ENCODE measurements at places on chromosomes 3 and 15.

DNA sequence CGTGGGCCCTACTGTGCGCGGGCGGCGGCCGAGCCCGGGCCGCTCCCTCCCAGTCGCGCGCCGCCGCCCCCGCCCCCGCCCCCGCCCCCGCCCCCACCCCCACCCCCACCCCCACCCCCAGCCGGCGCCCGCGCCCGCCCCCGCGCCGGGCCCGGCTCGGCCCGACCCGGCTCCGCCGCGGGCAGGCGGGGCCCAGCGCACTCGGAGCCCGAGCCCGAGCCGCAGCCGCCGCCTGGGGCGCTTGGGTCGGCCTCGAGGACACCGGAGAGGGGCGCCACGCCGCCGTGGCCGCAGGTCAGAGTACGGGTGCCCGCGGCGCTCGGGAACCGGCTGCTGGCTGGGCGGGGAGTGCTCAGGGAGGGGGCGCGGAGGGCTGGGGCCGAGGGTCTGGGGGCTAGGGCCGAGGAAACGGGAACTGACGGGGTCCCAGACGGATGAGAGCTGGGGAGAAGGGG, 1.1 kb upstream of the PPARG start:
- no peak for DNase-seq

DNA sequence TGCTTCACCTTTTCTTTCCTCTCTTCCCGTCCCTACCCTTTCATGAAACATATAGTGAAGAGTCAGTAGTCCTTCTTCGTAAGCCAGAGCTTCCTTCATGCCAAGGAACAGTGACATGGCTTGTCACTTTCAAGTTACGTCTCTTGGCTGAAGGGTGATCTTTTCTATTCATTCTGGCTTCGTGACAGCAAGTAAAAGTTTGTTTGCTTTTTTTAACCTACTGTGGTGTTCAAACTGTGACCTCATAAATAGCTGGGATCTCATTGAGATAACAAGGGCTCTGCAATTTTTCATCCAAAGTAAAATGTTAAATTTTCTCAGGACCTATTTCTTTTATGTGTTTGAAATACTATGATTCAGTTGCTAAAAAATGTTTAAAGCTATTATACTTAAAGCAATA, 10.5 kb downstream of the CDIN1 start:
- DNase-seq = peak; percentile 67

DNA sequence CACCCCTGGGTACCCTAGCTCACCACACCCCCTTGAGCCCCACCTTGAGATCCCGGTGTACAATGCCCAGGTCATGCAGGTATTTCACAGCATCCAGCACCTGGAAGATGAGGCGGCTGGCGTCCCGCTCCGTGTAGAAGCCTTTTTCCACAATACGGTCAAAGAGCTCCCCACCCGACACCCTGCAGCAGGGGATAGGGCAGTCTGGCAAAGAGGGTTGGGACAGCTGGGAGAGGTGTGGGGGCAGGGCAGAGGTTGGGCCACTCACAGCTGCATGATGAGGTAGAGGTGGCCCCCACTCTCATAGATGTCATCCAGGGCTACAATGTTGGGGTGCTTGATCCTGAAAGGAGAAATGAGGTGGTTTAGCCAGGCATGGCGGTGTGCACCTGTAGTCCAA, 6.9 kb downstream of the CAMK1 start:
- no peak for DNase-seq

- no peak for DNase-seq
These were observed 3.5 kb downstream of the RLBP1 start for GRCh38 chr15:89217686-89218376.

DNA sequence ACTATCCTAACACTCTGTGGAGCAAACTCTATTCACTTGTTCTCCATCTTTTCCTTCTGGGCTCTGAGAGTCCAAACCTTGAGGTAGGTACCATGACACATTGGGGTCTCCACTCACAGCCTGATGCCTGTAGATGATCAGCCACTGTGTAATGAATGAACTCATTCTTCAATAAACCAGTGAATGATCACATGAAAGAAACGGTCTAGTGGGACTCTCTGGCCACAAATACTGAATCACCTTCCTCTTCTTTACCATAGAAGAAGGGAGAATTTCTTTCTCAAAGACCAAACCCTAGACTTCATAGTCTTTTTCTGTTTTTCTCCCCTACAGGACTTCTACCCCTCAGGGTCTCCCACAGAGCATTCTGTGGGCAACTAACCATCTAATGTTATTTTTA, 20.5 kb upstream of the ABHD2 start:
- DNase-seq = peak; percentile 81

- DNase-seq = no peak
These were observed 27.4 kb upstream of the FOXB1 start for GRCh38 chr15:59976480-59977271.

DNA sequence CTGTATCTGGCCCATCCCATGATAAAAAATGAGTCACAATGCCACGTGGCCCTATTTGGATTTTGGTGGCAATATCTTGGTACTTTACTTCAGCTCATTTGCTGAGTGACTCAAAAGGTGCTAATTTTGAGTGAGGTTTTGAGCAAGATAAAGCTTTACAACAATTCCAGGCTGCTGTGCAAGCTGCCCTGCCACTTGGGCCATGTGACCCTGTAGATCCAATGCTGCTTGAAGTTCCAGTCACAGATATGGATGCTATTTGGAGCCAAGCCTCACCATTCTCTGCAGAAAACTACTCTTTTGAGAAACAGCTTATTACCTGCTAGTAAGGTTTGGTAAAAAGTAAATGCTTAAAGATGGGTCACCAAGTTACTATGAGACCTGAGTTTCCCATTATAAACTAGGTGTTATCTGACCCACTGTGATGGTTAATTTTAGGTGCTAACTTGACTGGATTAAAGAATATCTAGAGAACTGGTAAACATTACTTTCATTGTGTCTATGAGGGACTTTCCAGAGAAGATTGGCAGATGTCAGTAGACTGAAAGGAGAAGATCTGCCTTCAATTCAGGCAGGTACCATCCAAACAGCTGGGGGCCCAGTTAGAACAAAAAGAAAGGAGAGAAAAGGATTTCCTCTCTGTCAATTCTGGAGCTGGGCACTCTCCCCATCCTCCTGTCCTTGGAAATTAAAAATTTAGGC, 1083.9 kb downstream of the DIPK2A start:
- DNase-seq = no peak

- DNase-seq = peak; percentile 83
These were observed 80.2 kb downstream of the LPP start for GRCh38 chr3:188234132-188234531.

DNA sequence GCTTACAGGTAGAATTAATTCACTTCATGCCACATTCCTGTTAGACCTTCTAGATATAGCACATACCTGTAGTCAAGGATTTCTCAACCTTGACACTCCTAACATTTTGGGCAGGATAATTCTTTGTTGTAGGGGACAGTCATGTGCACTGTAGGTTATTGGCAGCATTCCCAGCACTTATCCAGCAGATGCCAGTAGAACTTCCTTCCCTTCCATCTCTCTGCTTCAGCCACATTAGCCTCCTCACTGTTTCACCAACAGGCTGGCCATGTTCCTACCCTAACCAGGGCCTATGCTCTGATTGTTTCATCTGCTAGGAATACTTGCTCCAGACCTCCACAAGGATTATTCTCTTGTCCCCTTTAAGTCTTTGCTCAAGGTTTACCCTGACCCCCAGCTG, 68.0 kb upstream of the STAC start:
- no peak for DNase-seq

- DNase-seq = no peak
These were observed 637.1 kb upstream of the CCDC54 start for GRCh38 chr3:106740116-106740515.

- no peak for DNase-seq
These were observed 50.2 kb upstream of the LRRC58 start for GRCh38 chr3:120399372-120399771.

GRCh38 chr3:184339001-184339400, 1.6 kb downstream of the FAM131A start:
- no peak for DNase-seq

DNA sequence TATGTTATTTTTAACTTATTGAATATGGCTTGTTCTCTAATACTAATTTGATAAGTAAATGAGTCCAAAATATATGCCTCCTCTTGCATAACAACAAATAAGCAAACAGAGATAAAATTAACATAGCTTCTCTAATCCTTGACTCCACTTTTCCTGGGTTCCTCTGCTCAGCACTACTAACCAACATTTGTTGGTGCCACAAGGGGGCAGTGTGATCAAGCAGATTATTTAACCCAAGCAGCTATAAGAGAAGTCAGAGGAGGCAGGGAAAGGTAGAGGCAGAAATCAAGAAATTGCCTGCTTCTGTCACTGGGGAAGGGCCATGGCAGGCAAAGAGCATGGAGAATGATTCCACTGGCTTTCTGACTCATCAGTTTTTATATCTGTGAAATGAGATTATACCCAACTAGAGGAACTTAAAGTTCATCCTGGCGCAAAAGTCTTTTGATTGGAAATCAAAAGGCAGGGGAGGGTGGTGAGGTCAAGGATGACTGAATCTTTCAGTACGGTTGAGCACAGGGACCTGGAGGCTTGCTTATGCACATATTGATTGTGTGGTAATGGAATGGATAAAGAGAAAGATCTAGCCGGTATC, 152.2 kb downstream of the IGSF11 start:
- DNase-seq = peak; percentile 23

- DNase-seq = no peak
These were observed 355.0 kb upstream of the SEMA6D start for GRCh38 chr15:47362118-47362905.

DNA sequence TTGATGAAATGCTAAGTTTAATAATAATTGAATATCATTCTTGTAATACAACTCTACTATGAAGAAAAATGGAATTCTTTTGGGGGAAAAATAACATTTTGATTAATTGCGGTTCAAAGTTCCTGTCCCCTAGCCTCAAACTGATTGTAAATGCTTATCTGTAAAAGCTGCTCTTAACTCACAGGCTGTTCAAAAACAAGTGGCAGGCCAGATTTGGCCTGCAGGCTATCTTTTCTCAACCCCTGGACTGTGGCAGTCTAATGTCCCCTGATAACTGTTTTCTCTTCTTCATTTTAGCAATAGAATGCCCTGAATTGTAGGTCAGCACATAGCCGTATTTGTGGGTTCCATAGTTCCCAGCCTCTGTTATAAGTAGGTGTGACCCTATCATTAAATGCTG, 23.5 kb upstream of the SAMMSON start:
- DNase-seq = no peak

GRCh38 chr3:105473521-105474223, 107.0 kb downstream of the ALCAM start:
- peak; percentile 99 for DNase-seq

DNA sequence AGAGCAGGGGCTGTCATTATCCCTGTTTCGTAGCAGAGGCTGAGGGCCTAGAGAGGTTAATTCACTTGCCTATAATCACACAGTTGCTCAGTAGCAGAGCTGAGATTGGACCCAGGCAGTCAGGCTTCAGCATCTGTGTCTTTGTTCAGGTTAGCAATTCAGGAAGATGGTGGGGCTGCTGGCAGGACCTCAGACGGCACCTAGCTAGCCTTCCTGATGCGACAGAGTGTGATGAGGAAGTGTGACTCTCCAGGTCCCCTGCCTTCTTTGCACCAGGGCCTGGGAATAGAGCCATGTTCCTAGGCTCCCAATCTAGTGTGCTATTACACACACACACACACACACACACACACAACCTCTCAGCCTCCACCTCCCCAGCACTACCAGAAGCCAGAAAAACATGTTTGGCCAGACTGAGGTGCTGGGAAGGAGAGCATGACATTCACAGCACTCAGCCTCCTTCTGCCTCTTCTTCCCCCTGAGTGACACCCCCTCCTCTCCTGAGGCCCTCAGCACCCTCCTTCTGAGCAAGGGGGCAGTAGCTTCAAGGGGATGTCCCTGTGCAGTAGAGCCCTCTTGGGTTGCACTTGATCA, 88.9 kb downstream of the TLE3 start:
- DNase-seq = no peak

GRCh38 chr15:25054943-25055342, 100.2 kb downstream of the SNRPN start:
- DNase-seq = no peak

DNA sequence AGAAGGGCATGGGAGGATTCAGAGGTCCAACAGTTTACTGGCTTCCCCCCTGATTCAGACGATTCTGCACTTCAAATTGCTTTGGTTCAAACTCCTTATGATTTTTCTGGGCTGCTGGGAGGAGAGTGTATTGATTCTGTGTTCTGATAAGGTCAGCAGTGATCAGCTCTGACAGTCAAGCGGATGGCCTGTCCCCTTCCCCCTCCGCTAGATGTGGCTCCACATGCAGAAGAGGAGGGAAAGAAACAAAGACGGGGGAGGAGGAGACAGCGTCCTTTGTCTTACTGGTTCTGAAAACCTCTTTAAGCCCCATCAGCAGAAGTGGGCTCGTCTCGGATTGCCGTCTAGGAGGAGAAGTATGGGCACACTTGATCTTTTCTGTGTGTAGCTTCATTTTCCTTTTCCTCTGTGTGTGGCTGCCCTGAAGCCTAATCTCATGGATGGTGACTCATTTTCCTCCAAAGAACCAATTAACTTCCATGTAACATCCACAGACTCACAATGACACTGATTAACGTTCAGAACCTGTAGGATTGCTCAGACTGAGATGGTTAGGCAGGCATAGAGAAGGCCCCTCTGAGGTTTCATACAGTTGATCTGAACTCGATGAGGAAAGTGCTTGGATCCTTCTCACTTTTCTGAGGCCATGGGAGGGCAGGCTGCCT, 162.4 kb upstream of the PPP2R3A start:
- no peak for DNase-seq

- DNase-seq = no peak
These were observed 1.1 kb downstream of the ANKRD63 start for GRCh38 chr15:40281801-40282146.

DNA sequence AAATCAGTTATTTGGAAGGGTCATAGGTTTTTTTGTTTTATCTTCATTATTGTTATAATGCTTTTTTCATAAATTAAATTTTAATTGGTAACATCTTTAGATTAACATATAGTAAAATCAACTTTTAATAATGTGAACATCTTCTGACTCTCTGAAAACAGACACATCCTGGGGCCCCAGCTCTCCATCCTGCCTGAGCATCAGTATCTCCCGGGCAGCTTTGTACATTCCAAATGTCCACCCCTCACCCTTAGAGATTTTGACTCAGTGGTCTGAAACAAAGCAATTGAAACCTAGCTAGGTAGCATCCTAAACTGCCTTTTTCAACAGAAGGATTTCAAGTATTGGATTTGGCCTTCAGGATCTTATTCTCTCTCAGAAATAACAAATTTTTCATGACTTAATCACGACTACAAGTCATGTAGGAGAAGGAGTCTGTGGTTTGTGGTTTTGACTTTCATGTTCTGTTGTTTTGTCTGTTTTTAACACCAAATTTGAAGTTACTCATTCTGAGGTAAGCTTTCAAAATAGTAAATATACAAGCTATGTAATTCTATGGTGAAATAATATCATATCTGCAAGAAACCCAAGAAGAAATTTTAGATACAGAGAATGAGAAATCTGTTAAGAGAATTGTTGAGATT, 147.3 kb upstream of the UBE2E2 start:
- DNase-seq = peak; percentile 94
